Trophoblast cell (in vitro differentiated cells and primary cell): ENCODE measurements at places on chromosomes 1 and 21.

DNA sequence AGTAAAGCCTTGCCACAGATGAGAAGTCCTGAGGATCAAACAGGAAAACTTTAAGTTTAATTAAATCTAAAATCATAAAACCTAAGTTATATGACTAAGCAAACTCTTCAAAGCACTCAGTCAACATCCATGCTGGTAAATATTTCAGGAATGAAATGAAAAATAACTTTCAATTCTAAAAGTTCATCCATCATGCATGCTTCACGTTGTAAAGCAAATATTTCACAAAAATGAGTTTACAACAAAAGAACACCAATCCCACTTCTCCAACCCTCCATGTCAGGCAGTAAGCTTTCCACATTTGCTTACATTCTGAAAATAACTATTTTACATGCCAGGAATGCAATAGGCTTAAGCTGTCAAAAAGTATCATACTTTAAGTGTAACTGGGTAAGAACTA, 16.8 kb downstream of the APP start:
- no peak for DNase-seq

- peak; percentile 46 for DNase-seq
Measured at GRCh38 chr1:229661022-229661877, 35.2 kb downstream of the URB2 start.

- peak; percentile 92 for DNase-seq
Measured at GRCh38 chr1:118185084-118185832, at the start of gene SPAG17. Gene SPAG17 (minus strand): TSS chr1:118185228. CDS start chr1:118185157, 71 bp downstream.

DNA sequence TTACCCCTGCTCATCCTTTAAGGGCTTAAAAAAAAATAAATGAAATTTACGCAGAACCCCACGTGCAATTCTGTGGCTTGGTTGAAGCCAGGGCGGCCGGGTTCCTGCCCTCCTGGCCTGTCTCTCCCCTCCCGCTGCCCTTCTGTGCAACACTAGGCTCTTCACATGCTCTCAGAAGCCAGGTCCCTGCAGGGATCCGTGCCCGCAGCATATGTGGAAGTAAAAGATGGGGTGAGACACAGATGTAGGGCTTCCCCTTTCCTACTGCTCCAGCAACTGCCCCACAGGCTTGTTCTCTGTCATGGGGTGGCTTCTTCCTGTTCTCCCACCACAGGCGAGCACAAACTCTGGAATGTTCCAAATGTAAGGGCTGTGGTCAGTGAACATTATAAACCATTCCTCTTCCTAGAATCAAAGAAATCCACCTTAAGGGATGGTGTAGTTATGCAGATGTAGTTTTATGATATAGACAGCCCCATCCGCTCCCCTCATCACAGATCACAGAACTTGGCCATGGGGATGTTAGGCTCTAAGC, 535.4 kb downstream of the KIF26B start:
- no peak for DNase-seq

- DNase-seq, result no peak
Measured at GRCh38 chr1:2432441-2432844, 20.1 kb upstream of the PEX10 start.
